HT1080 (cell line): ENCODE measurements at places on chromosomes 2 and 18. TPM values are rescaled to one million over a fixed set of nuclear protein-coding genes. Genes with fewer than 3 reads are reported as not detected.

Gene COBLL1
- total RNA-seq, result 5.2 and 8.3 TPM in 2 replicates

GRCh38 chr2:223050900-223051504 is 988 bp upstream of the KCNE4 start:
- DNase-seq, result no peak

GRCh38 chr2:39159283-39159682 is 38.4 kb upstream of the SOS1 start:
- DNase-seq, result no peak

- DNase-seq, result no peak
Measured at GRCh38 chr18:61651880-61652268, 240.9 kb downstream of the RNF152 start.

DNA sequence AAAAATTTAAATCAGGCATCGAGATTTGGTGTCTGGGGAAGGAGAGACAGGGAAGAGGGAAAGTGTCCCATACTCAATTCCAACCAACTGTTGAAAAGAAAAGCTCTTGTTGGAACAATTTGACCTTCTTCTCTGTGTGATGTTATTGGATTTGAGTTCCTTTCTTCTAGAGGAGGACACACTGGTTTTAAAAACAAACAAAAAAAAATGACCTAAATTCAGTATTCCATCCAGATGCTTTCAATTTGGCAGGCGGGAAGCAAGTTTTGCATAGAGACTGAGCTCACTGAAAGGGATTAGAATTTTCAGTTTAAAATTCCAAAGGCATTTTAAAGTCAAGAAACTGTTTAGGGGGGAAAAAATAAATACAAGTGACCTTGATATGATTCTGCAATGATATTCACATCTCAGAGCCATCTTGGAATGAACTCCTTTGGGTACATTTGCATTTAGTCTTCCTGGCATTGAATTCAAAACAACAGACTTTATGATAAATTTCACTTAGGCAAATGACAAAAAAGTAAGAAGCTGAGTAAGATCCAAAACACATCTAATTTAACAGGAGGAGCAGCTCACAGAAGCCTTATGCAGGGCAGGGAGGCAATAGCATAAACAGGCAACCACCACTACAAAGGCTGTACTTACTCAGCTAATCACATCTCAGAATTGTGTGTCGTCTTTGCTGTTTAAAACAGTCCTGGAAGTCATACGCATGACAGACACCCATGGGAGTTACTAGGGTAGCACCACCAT is 126.8 kb downstream of the CDH20 start:
- no peak for DNase-seq
